CD8-positive, alpha-beta memory T cell (primary cell): ENCODE measurements at places on chromosomes 7 and 10.

DNA sequence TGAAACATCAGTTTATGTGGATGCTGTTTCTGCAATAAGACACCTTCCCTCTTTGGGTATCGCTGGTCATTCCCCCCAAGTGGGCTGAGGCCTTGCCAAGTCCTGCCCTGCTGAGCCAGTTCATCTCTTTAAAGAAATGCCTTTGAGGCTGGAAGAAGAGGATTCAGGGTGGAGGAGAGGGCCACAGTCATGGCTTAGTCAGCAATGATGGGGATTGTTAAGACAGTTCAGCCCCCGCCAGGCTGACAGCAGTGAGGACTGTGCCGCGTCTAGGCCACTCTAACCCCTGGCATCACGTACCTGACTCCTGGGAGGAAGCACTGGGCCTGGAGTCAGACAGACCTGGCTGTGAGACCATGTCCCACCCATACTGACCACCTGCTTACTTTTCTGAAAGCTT lies 48.3 kb downstream of the PNLIPRP2 start:
- DNase-seq = no peak

- no peak for DNase-seq
These were observed 52.1 kb downstream of the SUFU start for GRCh38 chr10:102555781-102556328.

DNA sequence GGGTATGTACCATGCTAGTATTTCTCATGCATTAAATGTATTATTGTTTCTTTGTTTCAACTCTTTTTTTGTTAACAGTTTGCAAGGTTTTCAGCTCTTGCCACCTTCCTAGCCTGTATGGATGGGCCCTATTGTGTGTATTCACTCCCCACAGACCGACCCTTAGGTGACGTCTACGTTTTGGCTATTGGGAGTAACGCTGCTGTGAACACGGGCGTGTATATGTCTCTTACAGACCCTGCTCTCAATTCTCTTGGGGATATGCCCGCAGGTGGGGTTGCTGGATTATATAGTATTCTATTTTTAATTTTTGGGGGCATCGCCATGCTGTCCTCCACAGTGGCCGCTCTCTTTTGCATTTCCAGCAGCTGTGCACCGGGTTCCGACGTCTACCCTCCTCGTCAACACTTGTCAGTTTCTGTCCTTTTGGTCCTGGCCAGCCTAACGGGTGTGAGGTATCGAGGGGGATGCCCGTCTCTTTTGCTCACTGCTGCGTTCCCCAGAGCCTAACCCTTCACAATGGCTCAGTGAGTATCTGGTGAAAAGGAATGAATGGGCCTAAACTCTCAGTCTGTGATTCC lies 64.1 kb upstream of the GNA12 start:
- DNase-seq = no peak

DNA sequence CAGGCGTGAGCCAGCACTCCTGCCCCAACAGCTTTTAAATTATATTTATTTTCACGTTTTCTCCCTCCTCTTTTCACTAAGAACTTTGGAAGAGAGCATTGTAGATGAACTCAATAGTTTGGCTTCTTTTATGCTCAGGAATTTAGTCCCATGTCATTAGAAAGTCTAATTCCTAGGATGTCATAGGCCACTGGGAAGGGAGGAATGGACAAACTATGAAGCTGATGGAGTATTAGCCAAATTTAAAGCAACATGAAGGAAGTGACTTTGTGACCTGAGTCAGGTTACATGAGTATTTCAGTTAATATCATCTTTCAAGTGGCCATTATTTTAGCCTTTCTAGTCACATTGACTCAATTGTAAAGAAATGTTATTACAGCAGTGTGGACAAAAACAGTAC lies 18.0 kb upstream of the OPN4 start:
- no peak for DNase-seq
